ENCODE measurements at places on chromosomes 2 and 18.

- no peak for DNase-seq
Observed at GRCh38 chr2:98039085-98039756, 43.5 kb upstream of the TMEM131 start.

- peak; percentile 64 for DNase-seq
Observed at GRCh38 chr18:67600181-67601180, 84.0 kb upstream of the DSEL start.

DNA sequence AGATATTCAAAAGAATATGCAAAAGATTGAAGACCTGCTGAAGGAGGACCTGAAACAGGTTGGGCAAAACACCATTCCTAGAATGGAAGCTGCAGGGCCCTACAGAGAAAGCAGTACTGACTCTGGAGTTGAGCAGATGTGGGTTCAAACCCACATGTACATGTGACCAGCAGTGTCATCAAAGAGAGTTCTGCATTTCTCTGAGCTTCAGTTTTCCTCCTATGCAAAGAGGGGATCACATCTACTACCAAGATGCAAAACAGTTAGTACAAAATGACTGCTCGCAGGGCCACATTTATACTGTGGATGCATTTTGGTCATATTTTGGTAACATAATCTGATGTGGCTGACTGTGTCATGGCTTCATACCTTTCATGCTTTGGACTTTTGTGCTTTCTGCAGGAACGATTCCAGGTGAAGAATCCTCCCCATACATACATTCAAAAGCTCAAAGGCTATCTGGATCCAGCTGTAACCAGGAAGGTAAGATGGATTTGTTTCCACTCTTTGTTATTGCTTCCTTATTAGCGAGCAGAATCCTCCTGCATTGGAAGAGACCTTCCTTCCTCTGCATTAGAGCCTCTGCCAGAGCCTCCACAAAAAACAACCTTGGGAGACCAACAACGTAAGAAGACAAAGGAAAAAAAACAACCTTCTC is 174.8 kb downstream of the PRPF40A start:
- no peak for DNase-seq

DNA sequence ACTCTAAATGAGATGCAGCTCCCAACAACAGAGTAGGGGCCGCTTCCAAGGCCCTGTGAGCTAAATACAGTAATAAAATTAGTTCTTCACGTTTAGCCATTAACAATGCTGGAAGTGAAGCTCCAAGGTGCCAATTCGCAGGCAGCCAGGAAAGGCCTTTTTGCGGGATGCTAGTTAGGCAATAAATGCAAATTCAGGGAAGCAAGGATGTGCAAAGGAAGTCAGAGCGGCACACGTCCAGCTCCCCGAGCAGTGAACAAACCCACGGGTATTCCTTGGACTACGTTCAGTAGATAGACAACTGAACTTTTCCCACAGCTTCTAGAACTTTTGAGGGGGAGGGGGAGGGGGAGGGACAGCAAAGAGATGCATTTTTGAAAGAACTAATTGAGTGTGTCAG is 6.9 kb downstream of the ZNF516 start:
- peak; percentile 59 for DNase-seq

GRCh38 chr2:76197842-76198448 is 487.2 kb upstream of the GCFC2 start:
- peak; percentile 65 for DNase-seq

DNA sequence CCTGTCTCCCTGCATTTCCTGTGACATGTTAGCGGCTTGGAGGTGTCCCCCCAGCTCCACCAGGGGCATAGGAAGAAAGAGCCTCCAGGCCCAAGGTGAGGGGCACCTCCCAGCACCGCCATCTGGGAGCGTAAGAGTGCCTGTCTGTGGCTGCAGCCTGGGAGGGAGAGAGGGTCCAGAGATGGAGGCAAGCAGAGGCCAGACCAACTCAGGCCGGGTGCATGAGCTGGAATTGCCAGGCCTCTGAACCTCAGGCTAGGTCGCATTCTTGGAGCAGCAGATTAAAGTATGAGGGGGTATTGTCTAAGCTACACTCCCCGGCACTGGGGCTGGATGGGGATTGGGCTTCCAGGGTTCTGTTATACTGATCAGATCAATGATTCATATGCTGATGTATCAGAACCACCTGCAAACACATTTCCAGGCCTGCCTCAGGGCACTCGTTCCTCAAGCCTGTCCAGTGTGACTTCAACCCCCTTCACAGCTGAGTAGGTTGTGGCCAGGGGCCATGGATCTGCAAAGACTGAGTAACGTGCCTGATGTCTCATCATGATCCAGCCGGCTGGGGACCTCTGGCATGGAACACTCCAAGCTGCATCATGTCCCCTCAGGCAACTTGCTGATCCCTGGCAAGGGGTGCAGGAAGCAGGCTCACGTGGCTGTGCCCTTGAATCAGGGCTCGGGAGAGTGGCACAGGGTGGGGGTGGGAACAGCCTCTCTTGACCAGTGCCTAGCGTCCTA is 73.2 kb downstream of the HS1BP3 start:
- DNase-seq, result peak; percentile 56

GRCh38 chr2:28088970-28089369 is 198.4 kb downstream of the BABAM2 start:
- DNase-seq, result peak; percentile 35

DNA sequence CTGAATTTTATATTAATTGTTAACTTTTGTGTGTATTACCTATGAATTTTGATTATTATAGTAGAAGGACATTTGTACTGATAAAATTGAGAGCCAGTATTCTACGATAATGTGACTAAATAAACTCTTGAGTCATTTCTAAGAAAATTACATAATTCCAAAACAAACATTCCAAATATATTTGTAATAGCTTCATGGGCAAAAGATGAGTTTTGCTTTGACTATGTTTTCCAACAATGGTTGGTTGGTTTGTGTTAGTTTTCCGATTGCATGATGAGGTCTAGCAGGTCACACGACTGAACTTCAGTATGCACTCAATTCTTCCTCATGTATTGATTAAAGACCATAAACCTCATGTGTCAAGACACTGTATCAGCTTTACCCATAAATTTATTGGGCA is 71.7 kb upstream of the WDR75 start:
- peak; percentile 81 for DNase-seq

DNA sequence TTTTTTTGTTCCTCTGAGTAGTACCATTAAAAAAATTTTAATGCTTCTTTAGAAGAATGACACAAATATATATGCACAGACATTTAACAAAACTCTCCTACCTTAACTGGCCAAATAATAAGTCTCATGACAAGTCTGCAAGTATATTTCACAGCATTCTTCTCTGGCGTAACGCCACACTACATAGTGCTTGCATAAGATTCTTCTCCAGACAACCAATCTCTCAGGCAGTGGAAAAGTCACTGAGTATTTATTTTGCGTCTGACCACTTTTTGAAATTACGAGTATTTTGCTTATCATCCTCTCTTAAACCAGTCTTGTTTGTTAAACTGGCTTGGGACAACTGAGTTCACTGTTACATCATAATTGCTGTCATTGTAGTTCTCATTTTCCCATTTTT is 749.2 kb downstream of the ADCYAP1 start:
- no peak for DNase-seq

- DNase-seq, result peak; percentile 67
Observed at GRCh38 chr2:31475692-31476091, 61.1 kb upstream of the XDH start.

- DNase-seq, result no peak
Observed at GRCh38 chr2:196437626-196438025, 201.9 kb upstream of the CCDC150 start.

GRCh38 chr2:10957391-10957790 is 45.7 kb downstream of the KCNF1 start:
- no peak for DNase-seq
